WTC11 (cell line): ENCODE measurements at places on chromosomes 1 and 21. TPM values are rescaled to one million over a fixed set of nuclear protein-coding genes. Genes with fewer than 3 reads are reported as not detected.

FCGR3A gene
- 0.11 to 0.32 TPM (median 0.11 TPM) in 3 replicates for total RNA-seq

TEX38 gene
- 0.17 to 0.21 TPM (median 0.18 TPM) in 3 replicates for total RNA-seq

GRCh38 chr1:244353551-244354091, 98.1 kb downstream of the ADSS2 start:
- no peaks in the 10 kb centered on the region for H3K27me3 ChIP-seq
- DNase-seq, result peak; percentile 31
- peaks cover 3% of the 10 kb centered on the region for H3K36me3 ChIP-seq
- H3K4me3 ChIP-seq, result peak overlapping the region; percentile 14; the same call in 1 of the 2 replicates
- peaks cover 71% of the 10 kb centered on the region for H3K4me1 ChIP-seq

RBM11 gene
- total RNA-seq, result 2.9 to 4.4 TPM (median 3.9 TPM) in 3 replicates

ANKRD35 gene
- 2.7 to 3.2 TPM (median 2.9 TPM) in 3 replicates for total RNA-seq

CSMD2 gene
- total RNA-seq, result 13.2 to 14.0 TPM (median 13.9 TPM) in 3 replicates

TAL1 gene
- 0.41 to 0.63 TPM (median 0.57 TPM) in 3 replicates for total RNA-seq

CHIT1 gene
- 0.15 to 0.39 TPM (median 0.21 TPM) in 3 replicates for total RNA-seq

DIRAS3 gene
- 0.14 to 0.22 TPM (median 0.16 TPM) in 3 replicates for total RNA-seq

- no peak overlapping the region for H3K27ac ChIP-seq
- H3K27me3 ChIP-seq, result peaks cover 6% of the 10 kb centered on the region; the same call in 1 of the 2 replicates
- no peak overlapping the region for H3K4me3 ChIP-seq
- H3K36me3 ChIP-seq, result peaks cover 76% of the 10 kb centered on the region
Measured at GRCh38 chr1:4699376-4700301, 45.2 kb downstream of the AJAP1 start.

DNA sequence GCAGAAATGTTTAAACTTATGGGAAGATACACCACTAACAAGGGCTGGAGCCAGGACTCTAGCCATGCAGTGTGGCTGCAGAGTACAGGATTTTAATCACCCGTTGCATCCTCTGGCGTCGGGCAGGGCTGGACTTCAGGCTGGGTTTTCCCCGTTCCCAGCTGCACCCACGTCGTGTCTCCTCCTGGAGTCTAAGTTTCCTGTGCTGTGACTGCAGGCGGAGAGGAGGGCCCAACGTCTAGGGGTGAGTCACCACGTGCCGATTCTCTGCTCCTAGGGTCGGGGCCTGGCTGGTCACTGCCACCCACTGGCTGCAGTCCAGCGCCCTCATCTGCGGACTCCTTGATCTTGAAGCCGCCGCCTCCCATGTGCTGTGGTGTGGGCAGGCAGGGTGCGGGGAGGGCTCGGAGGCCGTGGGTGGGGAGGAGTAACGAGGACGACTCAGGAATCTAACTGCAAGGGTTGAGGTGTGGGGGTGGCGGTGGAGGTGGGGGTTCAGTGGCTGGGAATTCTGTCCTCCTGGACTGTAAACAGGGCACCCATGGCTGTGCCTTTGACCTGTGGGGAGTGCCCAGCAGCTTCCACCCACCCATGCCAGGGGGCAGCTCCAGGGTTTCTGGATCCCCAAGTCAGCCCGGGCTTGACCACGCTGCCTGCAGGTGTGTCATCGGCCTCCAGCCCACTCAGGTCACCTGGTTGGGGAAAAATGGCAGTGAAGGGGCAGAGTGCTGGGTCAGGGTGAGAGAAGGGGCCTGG, 77.8 kb downstream of the ALPL start:
- no peak overlapping the region for H3K4me3 ChIP-seq
- peaks cover 16% of the 10 kb centered on the region for H3K27me3 ChIP-seq
- H3K4me1 ChIP-seq, result peaks cover 24% of the 10 kb centered on the region
- H3K36me3 ChIP-seq, result no peaks in the 10 kb centered on the region

PRAMEF17 gene
- not detected in 3 replicates for total RNA-seq

DNA sequence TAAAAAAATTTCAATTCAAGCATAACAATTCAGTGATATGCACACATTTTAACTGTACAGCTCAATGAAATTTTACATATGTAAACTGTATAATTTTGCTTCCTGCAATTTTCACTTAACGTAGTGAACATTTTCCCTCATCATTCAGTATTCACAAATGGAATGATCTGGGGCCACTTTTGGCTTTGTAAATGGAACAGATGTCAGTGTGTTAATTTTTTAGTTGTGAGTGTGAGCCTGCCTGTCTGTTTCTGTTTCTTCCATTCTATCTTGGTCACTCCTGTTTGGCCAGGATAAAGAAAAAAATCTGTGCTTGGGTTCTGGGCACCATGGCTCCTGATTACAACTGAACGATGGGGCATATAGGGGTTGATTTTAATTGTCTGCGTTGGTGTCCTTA, 20.5 kb upstream of the ST3GAL3 start:
- DNase-seq, result no peak
- H3K4me3 ChIP-seq, result no peak overlapping the region
- no peaks in the 10 kb centered on the region for H3K4me1 ChIP-seq
- H3K27ac ChIP-seq, result no peak overlapping the region

- no peak overlapping the region for H3K27ac ChIP-seq
- DNase-seq, result no peak
- no peaks in the 10 kb centered on the region for H3K27me3 ChIP-seq
- no peak overlapping the region for H3K4me3 ChIP-seq
- peaks cover 13% of the 10 kb centered on the region for H3K4me1 ChIP-seq
Measured at GRCh38 chr1:29299446-29299845, 63.1 kb downstream of the PTPRU start.

DNA sequence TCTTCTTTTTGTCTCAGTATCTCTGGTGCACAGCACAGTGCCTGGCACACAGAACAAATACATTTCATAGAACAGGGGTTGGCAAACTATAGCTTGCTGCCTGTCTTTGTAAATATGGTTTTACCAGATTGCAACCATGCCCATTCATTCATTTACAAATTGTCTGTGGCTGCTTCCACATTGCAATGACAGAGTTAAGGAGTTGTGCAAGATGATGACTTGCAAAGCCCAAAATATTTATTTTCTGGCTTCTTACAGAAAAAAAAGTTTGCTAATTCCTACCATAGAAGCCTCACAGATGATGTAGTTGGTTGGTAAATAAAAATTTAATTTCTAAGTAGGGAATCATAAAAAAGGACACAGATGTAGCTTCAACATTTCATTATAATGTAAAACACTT, 11.2 kb upstream of the HMGB4 start:
- no peak for DNase-seq
- H3K36me3 ChIP-seq, result no peaks in the 10 kb centered on the region
- no peak overlapping the region for H3K4me3 ChIP-seq
- no peak overlapping the region for H3K27ac ChIP-seq
- H3K4me1 ChIP-seq, result peaks cover 48% of the 10 kb centered on the region
- no peaks in the 10 kb centered on the region for H3K27me3 ChIP-seq

GPR3 gene
- total RNA-seq, result 7.8 to 12.4 TPM (median 7.8 TPM) in 3 replicates

- H3K27me3 ChIP-seq, result no peaks in the 10 kb centered on the region
- H3K36me3 ChIP-seq, result no peaks in the 10 kb centered on the region
- peak overlapping the region; percentile 28; the same call in 1 of the 2 replicates for H3K27ac ChIP-seq
- H3K4me3 ChIP-seq, result no peak overlapping the region
- no peak for DNase-seq
Measured at GRCh38 chr1:231376875-231377549, 38.9 kb downstream of the SPRTN start.

DNA sequence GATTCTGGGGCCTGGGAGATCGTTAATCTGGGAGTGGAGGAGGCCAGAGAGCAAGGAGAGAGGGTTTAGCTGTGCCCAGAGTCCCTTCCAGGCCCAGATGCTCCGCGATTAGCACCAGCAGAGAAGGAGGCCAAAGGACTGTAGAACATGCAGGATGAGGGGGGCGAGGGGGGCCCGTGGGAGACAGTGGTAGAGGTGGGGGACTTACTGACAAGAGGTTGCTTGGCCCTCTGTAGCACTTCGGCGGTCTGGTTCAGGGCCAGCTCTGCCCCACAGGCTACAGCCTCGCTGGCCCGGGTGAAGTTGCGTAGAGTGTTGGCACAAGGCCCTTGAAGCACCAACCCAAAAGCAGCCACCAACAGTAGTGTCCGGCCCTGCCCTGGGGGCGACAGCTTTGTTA, 695 bp downstream of the DCST2 start:
- no peak overlapping the region for H3K27ac ChIP-seq
- DNase-seq, result no peak
- H3K4me1 ChIP-seq, result no peaks in the 10 kb centered on the region
- H3K36me3 ChIP-seq, result no peaks in the 10 kb centered on the region
- H3K27me3 ChIP-seq, result peaks cover 8% of the 10 kb centered on the region; the same call in 1 of the 2 replicates

GRCh38 chr1:56675763-56676162, 30.6 kb downstream of the PRKAA2 start:
- no peaks in the 10 kb centered on the region for H3K27me3 ChIP-seq
- peaks cover 8% of the 10 kb centered on the region for H3K36me3 ChIP-seq
- no peaks in the 10 kb centered on the region for H3K4me1 ChIP-seq
- H3K27ac ChIP-seq, result no peak overlapping the region

ZNF678 gene
- 26.4 to 28.9 TPM (median 28.3 TPM) in 3 replicates for total RNA-seq

DNA sequence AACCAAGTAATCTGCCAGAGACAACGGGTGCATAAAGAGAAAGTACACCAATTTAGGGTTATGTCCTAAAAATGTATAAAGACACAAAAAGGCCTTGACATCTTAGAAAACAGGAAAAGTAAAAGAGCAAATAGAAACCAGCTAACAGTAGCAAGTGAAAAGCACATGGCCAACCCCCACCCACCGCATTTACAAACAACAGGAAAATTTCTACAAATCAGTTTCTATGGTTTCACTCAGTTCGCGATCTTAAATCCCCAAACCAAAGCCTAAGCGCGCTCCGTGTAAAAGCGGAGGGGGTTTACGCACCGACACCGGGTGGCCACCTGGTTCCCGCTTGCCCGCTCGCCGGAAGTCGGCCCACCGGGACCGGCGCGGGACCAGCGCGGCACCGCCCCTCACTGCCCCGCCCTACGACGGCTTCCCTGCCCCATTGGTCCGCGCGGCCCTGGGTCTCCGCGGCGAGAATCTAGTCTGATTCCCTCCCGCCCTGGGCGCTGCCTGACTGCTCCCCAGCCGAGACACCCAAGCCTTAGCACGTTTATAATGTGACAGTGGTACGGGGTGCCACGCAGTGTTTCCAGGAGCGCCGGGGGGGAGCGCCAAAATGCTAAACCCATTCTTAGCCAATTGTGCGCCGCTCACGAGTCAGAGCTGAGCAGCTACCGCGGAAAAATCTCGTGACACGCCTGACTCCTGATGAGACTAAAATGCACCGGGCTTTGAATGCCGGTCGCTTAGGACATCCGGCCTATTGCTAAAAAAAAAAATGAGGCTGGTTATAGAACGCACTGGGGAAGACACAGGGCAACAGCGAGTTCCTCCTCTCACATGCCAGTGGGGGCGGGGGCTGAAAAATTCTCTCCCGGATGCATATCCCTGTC, at the start of gene GART:
TSS of gene GART (minus strand) at position 362 of the 884 bp plus-strand sequence. CDS start 2,802 bp downstream, outside the sequence.
- no peaks in the 10 kb centered on the region for H3K27me3 ChIP-seq
- H3K27ac ChIP-seq, result peak within 1 kb of the TSS; percentile 100
- peak within 1 kb of the TSS; percentile 99 for H3K4me3 ChIP-seq
- peaks cover 22% of the 10 kb centered on the region for H3K4me1 ChIP-seq

UBL4B gene
- 0.11 TPM in 1 of 3 replicates, not detected in the others for total RNA-seq

NOL9 gene
- total RNA-seq, result 36.0 to 37.4 TPM (median 37.4 TPM) in 3 replicates

GRCh38 chr1:9473032-9473807, 66.0 kb upstream of the SLC25A33 start:
- no peaks in the 10 kb centered on the region for H3K36me3 ChIP-seq
- H3K4me1 ChIP-seq, result no peaks in the 10 kb centered on the region
- H3K27ac ChIP-seq, result no peak overlapping the region
- no peak for DNase-seq

GRCh38 chr1:150981177-150981804, 801 bp upstream of the ANXA9 start:
- H3K4me3 ChIP-seq, result peak overlapping the region; percentile 46; the same call in 1 of the 2 replicates
- peaks cover 43% of the 10 kb centered on the region for H3K4me1 ChIP-seq
- H3K36me3 ChIP-seq, result no peaks in the 10 kb centered on the region

ACAP3 gene
- total RNA-seq, result 25.1 to 42.2 TPM (median 30.7 TPM) in 3 replicates

DNA sequence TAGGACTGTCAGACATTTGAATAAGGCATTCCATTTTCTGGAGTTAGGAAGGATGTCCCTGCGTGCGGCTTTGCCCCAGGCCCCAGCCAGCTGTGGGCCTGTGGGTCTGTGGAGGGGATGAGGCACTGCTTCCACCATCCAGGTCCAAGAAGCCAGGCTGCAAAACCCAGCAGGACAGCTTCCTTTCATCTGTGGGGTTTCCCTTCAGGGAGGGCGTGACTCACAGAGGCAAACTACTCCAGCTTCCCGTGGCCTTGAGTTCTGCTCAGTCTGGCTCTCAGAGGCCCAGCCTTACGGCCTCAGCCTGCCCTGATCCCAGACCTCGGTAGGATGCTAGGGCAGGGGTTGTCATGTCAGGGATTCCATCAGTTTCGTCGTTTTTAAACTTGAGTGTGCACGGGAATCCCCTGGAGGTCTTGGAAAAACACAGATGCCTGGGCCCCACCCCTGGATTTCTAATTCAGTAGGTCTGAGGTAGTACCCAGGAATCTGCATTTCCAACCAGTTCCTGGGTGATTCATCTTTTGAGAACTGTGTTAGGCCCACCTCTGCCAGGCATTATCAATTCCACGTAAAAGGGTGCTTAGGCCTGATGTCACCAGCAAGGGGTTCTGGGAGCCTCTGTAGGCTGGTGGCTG, 32.3 kb upstream of the TENT5C start:
- no peaks in the 10 kb centered on the region for H3K27me3 ChIP-seq
- DNase-seq, result no peak
- H3K4me1 ChIP-seq, result peaks cover 10% of the 10 kb centered on the region
- H3K36me3 ChIP-seq, result no peaks in the 10 kb centered on the region

- peaks cover 30% of the 10 kb centered on the region for H3K36me3 ChIP-seq
- no peak overlapping the region for H3K4me3 ChIP-seq
- no peaks in the 10 kb centered on the region for H3K27me3 ChIP-seq
- H3K27ac ChIP-seq, result no peak overlapping the region
- H3K4me1 ChIP-seq, result no peaks in the 10 kb centered on the region
Measured at GRCh38 chr1:86380257-86380861, 15.8 kb downstream of the ODF2L start.

DNA sequence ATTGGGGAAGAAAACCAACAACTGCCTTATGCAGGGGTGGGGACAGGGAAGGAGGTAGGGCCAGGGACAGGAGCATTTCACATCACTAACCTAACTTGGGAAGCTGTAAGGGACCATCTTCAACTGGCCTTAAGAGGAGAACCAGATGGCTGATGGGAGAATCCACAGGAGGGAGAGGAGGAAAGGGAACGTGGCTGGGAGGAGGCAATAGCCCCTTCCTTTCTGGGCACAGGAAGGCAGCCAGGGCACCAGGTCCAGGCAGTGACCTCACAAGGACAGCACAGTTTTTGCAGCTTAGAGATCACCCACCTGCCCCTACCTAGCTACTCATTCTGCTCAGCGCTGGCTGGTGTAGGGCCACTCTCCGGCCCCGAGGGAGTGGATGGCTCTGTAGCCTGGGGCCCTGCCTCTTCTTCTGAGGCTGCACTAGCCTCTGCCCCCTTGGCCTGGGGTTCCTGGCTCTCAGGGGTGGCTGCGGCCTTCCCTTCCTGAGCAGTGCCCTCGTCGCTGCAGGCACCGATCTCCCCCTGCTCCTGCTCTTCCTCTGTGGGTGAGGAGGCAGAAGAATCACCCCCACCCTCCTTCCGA, 1.7 kb downstream of the MARCKSL1 start:
- peaks cover 16% of the 10 kb centered on the region for H3K27me3 ChIP-seq
- H3K4me3 ChIP-seq, result peak overlapping the region; percentile 95
- peak overlapping the region; percentile 96 for H3K27ac ChIP-seq
- H3K36me3 ChIP-seq, result peaks cover 42% of the 10 kb centered on the region
- peaks cover 44% of the 10 kb centered on the region for H3K4me1 ChIP-seq
